Activated CD8-positive, alpha-beta memory T cell treated with anti-CD3 and anti-CD28 coated beads for 4 hours (primary cell): ENCODE measurements at places on chromosomes 4 and X.

DNA sequence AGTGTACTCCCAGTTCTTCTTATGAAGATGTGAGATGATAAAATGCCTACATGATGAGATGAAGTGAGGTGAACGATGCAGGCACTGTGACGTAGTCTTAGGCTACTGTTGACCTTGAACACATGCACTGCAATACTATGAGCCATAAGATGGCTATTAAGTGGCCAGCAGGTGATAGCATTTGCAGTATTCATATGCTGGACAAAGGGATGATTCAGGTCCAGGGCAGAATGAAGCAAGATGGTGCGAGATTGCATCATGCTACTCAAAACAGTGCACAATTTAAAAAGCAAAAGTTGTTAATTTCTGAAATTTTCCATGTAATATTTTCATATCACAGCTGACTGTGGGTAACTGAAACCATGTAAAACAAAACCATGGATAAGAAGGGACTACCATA is 781.4 kb downstream of the PCDH18 start:
- no peak for DNase-seq

GRCh38 chr4:189780391-189780790 is 160.3 kb upstream of the FRG1 start:
- no peak for DNase-seq

- DNase-seq, result no peak
These were observed 162.8 kb downstream of the ARHGAP24 start for GRCh38 chr4:85637778-85638177.

- DNase-seq, result no peak
These were observed 109.3 kb upstream of the KLHL13 start for GRCh38 chrX:118225711-118226428.

- DNase-seq, result no peak
These were observed 150.6 kb downstream of the ADAMTS3 start for GRCh38 chr4:72418458-72418857.

GRCh38 chr4:128283071-128283470 is 4.5 kb downstream of the PGRMC2 start:
- DNase-seq, result no peak

GRCh38 chr4:110248100-110248499 is 49.7 kb upstream of the ELOVL6 start:
- no peak for DNase-seq

GRCh38 chrX:108316456-108316855 is 121.8 kb downstream of the COL4A6 start:
- DNase-seq, result no peak

DNA sequence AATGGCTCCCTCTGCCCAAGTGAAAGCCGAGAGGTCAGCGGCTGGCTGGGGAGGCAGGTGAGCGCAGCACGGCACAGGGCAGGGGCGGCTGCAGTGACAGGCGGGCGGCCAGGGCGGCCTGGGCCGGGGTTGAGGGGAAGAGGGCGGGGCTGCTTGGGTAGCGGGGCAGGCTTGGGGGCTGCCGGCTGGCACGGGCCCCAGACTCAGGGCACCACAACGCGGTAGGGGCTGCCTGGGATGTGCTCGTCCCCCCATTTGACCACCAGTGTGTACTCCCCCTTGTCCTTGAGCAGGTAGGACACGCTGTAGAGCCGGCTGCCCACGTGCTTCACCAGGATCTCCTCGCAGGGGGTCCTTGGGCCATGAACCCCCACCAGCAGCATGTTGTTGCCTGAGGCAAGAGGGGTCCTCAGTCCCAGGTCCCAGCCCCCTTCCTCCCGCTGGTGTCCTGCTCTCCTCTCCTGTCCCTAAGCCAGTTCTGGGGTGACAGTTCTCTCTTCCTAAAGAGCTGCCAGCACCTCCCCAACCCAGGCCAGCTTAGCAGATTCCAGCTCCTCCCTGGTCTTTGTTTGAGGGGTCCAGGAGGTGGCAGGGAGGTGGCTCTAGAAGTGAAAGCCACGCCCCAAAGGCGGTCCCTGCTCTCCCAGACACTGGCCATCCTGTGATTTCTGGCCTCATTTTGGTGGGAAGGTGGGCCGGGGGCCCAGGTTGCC is 25.6 kb downstream of the FLNA start:
- no peak for DNase-seq

DNA sequence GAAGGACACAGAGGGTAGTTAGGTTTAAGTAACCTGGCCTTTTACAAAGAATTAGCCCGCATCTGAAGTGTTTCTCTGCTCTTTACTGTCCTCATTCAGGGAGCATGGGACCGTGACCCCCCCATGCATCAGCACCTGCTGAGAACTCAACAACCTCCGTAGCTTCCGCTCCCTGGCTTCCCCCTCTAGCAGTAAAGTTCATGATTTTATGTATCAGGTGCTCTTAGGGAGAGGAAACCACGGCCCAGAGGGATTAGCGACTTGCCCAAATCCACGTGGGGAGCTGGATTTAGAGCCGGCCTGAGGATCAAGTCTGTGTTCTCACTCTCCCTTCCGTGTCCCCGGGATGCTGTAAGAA is 284.6 kb upstream of the GATB start:
- no peak for DNase-seq

DNA sequence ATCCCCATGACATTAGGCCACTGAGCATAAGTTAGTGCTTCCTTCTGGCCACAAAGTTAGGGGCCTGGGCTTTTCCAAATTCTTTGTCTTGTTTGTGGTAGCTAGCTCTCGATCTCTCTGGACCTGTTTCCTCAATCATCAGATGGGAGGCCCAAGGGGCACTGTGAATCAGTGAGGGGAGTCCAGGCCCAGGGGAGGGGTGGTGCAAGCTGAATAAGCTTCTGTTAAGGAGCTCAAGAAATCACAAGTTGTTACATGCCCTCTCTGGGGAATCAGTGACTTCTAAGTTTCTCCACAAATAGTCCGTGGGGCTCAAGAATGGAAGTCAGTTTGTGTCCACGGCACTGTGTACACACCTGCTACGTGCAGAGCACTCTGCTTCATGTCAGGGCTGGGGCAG is 15.1 kb downstream of the AWAT2 start:
- DNase-seq, result no peak
